ENCODE measurements at places on chromosomes 4 and X. TPM values are rescaled to one million over a fixed set of nuclear protein-coding genes. Genes with fewer than 3 reads are reported as not detected.
A peak's percentile ranks its signal among the peaks of the same experiment; 100 is the strongest.

PABPC4L gene
- 0.77 TPM for total RNA-seq

- peak; percentile 67 for DNase-seq
Observed at GRCh38 chrX:65674204-65674893, 6.9 kb downstream of the MSN start.

- no peak for DNase-seq
Observed at GRCh38 chrX:47158131-47158530, 13.1 kb downstream of the RBM10 start.

CT55 gene
- not detected for total RNA-seq

FRAS1 gene
- 1.8 TPM for total RNA-seq

All from fibroblast of lung (primary cell).